ENCODE measurements at places on chromosomes 7 and 10. TPM values are rescaled to one million over a fixed set of nuclear protein-coding genes. Genes with fewer than 3 reads are reported as not detected.

DNA sequence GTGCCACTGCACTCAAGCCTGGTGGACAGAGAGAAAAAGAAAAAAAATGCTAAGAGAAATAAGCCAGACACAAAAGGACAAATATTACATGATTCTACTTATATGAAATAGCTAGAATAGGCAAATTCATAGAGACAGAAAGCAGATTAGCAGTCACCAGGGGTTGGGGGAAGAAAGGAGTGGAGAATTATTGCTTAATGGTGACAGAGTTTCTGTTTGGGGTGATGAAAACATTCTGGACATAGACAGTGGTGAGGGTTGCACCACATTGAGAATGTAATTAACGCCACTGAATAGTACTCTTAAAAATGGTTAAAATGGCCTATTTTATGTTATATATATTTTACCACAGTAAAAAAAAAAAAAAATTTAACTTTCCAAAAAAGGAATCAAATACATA, 6.4 kb upstream of the NT5C2 start:
- H3K4me1 ChIP-seq: no peaks in the 10 kb centered on the region
- H3K4me3 ChIP-seq: no peak overlapping the region
- DNase-seq: no peak
- no peaks in the 10 kb centered on the region for H3K27me3 ChIP-seq
- H3K36me3 ChIP-seq: no peaks in the 10 kb centered on the region
- no peak overlapping the region for H3K27ac ChIP-seq

DNA sequence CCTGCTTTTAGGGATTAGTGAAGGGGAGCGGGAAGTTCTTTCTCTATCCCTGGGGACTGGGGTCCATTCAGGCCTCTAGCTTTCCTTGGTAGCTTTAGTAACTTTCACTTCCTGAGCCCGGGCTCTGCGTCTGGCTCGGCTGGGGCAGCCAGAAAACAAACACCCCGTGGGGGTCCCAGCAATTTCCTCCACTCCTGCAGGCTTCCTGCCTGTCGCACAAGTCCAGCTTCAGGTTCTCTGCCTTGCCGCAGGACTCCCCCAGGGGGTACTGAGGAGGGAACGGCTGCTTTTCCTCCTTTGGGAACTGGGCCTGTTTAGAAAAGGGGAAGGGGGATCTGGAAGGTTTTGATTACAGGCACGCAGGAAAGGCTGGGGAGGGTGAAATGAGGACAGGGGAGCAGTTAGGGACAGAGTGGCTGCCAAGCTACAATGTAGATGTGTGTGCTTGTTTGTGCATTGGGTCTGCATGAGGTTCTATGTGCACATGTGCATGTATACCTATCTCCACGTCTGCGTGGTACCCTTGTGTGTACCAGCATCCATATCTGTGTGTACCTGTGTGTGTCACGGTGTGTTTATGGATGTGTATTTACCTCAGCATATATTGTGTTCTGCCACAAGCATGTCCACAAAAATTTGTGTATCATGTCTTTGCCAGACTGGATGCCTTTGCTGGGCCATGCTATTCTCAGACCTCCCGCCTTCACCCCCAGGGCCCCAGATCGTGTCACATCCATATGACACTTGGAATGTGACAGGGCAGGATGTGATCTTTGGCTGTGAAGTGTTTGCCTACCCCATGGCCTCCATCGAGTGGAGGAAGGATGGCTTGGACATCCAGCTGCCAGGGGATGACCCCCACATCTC, 2.0 kb downstream of the KAZALD1 start:
- no peak overlapping the region for H3K27ac ChIP-seq
- H3K4me3 ChIP-seq: no peak overlapping the region
- DNase-seq: no peak
- H3K4me1 ChIP-seq: peaks cover 25% of the 10 kb centered on the region
- no peaks in the 10 kb centered on the region for H3K36me3 ChIP-seq

- peak overlapping the region; percentile 22 for H3K4me3 ChIP-seq
- peaks cover 13% of the 10 kb centered on the region for H3K4me1 ChIP-seq
- no peak for DNase-seq
Measured at GRCh38 chr7:42262964-42263363, 26.0 kb upstream of the GLI3 start.

GRCh38 chr7:68041554-68041953, 1044.9 kb downstream of the TYW1 start:
- H3K4me3 ChIP-seq: no peak overlapping the region
- peaks cover 4% of the 10 kb centered on the region for H3K4me1 ChIP-seq
- H3K36me3 ChIP-seq: no peaks in the 10 kb centered on the region
- no peak overlapping the region for H3K27ac ChIP-seq

DNA sequence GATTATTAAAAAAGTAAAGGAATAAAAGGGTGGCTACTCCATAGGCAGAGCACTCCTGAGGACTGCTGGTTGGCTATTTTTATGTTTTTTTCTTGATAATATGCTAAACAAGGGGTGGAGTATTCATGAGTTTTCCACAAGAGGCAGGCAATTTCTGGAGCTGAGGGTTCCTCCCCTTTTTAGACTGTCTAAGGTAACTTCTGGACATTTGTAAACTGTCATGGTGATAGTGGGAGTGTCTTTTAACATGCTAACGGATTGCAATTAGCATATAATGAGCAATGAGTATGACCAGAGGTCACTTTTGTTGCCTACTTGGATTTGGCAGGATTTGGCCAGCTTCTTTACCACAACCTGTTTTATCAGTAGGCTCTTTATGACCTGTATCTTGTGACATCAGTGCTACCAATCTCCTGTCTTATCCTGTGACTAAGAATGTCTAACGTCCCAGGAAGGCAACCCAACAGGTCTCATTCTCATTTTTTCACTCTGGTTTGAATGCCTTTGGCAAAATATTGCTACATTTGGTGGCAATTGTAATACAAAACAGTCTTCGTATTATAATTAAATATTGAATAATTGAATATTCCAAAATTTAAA, 587.8 kb upstream of the POM121L12 start:
- no peaks in the 10 kb centered on the region for H3K27me3 ChIP-seq
- H3K4me3 ChIP-seq: no peak overlapping the region
- H3K27ac ChIP-seq: no peak overlapping the region
- no peaks in the 10 kb centered on the region for H3K4me1 ChIP-seq

DNA sequence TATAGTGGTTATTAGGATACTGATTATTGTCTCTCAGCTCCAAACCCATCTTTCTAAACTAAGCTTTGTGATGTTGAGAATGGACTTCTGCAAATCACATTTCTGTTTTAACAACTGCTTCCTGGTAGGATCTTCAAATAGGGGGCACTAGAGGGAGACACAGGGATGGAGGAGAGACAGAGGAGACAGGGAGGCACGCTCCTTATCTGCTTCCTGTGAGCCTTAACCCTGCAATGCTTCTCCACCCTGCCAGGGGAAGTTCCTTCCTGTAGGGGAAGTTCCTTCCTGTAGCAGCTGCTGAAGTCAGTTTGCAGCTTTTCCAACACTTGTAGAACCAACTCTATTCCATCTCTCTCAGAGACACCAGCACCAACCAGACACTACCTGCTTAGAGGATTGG, 847.2 kb downstream of the CCSER2 start:
- no peak for DNase-seq
- no peaks in the 10 kb centered on the region for H3K4me1 ChIP-seq
- no peaks in the 10 kb centered on the region for H3K27me3 ChIP-seq

GRCh38 chr10:71401056-71401455, 4.3 kb downstream of the CDH23 start:
- H3K27ac ChIP-seq: no peak overlapping the region
- no peaks in the 10 kb centered on the region for H3K4me1 ChIP-seq
- no peak overlapping the region for H3K4me3 ChIP-seq
- peaks cover 37% of the 10 kb centered on the region for H3K27me3 ChIP-seq
- DNase-seq: no peak
- no peaks in the 10 kb centered on the region for H3K36me3 ChIP-seq

DNA sequence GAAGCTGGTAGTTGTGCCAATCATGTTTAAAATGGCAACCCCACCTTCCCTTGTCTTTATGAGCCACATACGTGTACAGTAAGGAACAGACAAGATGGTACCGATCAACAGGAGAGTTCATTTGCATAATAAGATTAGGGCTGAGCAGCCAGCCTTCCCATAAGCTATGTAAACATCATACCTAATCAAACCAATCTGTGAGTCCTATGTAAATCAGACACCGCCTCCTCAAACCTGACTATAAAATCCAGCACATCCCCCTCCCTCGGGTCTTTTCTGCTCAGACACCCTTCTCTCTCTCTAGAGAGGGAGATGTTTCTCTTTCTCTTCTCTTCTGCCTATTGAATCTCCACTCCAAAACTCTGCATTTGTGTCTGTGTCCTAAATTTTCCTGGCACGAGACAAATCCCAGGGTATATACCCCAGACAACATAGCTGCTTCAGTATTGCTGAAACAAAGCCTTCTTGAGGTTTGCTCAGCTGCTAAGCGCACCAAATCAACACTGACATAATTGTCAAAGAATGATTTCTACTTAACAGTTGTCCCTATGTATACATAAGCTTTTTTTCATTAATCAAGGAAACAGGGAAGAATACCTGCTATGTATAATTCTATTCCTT, 279.2 kb downstream of the THSD7A start:
- no peak overlapping the region for H3K27ac ChIP-seq
- DNase-seq: no peak
- no peaks in the 10 kb centered on the region for H3K27me3 ChIP-seq
- no peak overlapping the region for H3K4me3 ChIP-seq

GRCh38 chr10:25556457-25556856, 377.6 kb upstream of the MYO3A start:
- no peak overlapping the region for H3K4me3 ChIP-seq
- no peak overlapping the region for H3K27ac ChIP-seq
- no peaks in the 10 kb centered on the region for H3K4me1 ChIP-seq

DNA sequence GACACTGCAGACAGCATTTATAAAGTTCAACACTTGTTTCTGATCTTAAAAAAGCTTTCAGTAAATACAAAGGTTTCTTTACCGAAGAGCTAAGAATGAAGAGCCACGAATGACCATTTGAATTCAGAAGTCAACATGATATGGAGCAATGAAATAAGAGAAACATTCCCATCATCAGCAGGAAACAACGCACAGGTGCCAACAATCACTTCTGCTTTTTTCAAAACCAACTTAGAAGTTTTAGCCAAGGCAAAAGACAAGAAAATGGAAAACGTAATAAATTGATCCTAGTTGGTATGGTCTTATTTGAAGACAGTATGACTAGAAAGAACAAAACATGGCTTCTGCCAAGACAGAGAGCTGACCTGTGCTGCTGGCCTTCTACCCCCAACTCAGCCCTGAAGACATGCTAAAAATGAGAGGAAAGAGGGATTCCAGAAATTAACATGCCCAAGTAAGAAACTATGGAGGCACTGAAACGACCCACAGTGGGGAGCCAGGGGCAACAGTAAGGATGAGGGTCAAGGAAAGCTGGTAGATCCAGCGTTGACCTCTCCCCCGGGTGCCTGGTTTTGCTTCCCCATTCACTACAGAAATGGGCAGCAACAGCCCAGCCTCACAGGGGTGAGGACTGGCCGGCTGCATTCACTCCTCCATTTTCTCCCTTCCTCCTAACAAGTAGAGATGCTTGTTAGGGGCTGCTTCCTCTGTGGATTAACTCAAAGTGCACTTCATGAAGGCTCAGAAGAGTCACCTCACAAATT, 30.1 kb downstream of the VPS41 start:
- no peak overlapping the region for H3K27ac ChIP-seq
- no peak for DNase-seq
- H3K27me3 ChIP-seq: no peaks in the 10 kb centered on the region
- peaks cover 20% of the 10 kb centered on the region for H3K4me1 ChIP-seq
- H3K36me3 ChIP-seq: no peaks in the 10 kb centered on the region

- peaks cover 3% of the 10 kb centered on the region for H3K27me3 ChIP-seq
- H3K4me3 ChIP-seq: no peak overlapping the region
- DNase-seq: no peak
- H3K4me1 ChIP-seq: peaks cover 9% of the 10 kb centered on the region
- H3K27ac ChIP-seq: no peak overlapping the region
Measured at GRCh38 chr10:76086170-76086760, 654.8 kb downstream of the LRMDA start.

GRCh38 chr10:114483575-114483974, 79.3 kb upstream of the AFAP1L2 start:
- peaks cover 8% of the 10 kb centered on the region for H3K36me3 ChIP-seq
- H3K4me3 ChIP-seq: no peak overlapping the region
- H3K4me1 ChIP-seq: peaks cover 14% of the 10 kb centered on the region
- no peaks in the 10 kb centered on the region for H3K27me3 ChIP-seq
- no peak for DNase-seq
- no peak overlapping the region for H3K27ac ChIP-seq

DNA sequence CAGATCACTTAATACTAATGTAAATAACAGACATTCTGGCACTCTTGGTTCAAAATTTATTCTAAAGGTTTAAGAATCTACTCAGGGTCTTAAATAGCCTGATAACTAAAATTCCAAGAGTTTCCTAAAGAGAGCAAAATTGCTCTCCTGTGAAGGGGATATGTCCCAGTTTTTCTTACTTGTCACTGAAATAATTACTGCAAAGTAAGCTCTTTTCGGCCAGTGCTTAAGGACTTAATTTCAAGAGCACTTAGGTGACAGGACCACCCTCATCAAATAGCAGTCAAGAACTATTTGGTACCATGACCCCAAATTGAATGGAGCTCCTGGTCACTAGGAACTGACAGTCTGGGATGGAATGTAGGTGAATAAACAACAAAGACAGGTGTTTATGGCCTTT, 1.8 kb upstream of the IMMP2L start:
- H3K36me3 ChIP-seq: no peaks in the 10 kb centered on the region
- no peak overlapping the region for H3K4me3 ChIP-seq
- peaks cover 17% of the 10 kb centered on the region for H3K4me1 ChIP-seq
- H3K27me3 ChIP-seq: no peaks in the 10 kb centered on the region
- no peak overlapping the region for H3K27ac ChIP-seq

DNA sequence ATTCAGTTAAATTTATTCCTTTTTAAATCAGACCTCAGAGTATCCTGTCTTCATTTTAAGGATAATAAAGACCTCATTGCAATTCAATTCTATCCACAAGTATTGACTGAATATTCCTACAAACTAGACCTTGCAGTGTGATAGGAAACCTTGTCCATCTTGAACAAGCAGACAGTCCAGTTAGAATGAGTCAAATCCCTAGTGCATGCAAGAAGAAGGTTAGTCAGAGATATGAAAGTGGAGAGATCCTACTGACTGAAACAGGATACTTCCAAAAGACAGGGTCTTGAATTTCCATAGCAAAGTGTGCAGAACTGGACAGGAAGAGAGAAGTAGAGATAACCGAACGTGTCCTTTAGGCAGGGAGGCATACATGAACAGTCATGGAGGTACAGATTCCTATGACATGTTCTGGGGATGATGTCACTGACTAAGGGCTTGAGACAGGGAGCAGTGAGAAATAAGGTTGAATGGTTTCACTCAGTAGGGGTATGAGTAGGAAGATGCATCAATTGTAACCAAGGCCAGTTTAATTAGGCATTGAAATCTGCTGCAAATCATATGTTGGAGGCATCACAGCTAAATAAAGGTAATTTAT, 45.2 kb downstream of the PPP1R3A start:
- H3K4me3 ChIP-seq: no peak overlapping the region
- H3K27me3 ChIP-seq: no peaks in the 10 kb centered on the region
- H3K27ac ChIP-seq: no peak overlapping the region
- no peaks in the 10 kb centered on the region for H3K36me3 ChIP-seq
- no peaks in the 10 kb centered on the region for H3K4me1 ChIP-seq

Gene PALD1
- 0.72 TPM for polyA plus RNA-seq

Gene PHYHIPL
- 0.09 TPM for polyA plus RNA-seq

Gene PTN
- polyA plus RNA-seq: not detected

Measured in keratinocyte (primary cell).